D341Med (cell line): ENCODE measurements at places on chromosomes 5 and 9.
A peak's percentile ranks its signal among the peaks of the same experiment; 100 is the strongest.

GRCh38 chr9:106916466-106917235 is 53.7 kb downstream of the ZNF462 start:
- no peak for DNase-seq

DNA sequence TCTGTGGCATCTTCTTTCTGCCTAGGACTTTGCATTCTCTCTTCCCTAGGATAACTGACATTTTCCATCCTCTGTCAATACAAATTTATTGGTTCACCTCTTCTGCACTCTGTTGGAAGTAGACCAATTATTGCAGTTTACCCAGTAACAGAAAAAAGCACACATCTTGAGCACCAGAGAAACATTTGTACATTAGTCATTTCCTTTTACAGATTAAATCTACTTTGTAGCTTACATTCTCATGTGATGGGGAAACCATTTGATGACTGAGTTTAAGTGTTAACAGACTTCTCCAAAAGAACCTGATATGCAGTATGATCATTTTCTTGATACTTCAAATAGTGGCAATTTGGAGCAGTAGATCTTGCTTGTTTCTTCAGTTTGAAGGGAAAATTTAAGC is 1098.8 kb downstream of the DTWD2 start:
- DNase-seq: no peak

DNA sequence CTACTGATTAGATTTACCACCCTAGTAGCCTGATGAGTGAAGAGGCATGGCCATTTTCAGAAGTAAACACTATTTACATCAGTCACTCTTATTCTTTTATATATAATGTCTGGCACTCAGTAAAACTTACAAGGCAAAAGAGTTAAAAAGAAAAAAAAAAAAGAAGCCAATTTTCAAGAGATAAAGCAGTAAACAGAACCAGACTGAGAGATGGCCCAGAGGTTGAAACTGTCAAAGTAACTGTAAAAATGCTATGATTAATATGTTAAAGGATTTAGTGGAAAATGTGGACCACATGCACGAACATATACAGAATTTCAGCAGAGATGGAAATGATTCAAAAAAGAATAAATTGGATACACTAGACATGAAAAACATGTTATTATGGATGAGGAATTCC is 6.4 kb upstream of the GPR150 start:
- DNase-seq: no peak

DNA sequence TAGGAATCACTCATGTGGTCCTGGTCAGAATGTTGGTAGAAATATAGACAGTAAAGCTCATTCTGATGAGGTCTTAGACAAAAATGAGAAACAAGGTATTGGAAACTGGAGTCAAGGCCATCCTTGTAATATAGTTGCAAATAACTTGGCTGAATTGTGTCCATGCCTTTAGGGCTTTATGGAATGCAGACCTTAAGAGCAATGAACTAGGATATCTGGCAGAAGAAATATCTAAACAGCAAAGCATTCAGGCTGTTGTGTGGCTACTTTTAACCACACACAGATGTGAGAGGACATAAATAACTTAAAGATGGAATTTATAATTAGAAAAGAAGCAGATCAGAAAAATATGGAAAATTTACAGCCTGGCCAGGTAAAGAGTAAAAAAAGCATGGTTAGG is 128.2 kb downstream of the YTHDC2 start:
- DNase-seq: no peak

DNA sequence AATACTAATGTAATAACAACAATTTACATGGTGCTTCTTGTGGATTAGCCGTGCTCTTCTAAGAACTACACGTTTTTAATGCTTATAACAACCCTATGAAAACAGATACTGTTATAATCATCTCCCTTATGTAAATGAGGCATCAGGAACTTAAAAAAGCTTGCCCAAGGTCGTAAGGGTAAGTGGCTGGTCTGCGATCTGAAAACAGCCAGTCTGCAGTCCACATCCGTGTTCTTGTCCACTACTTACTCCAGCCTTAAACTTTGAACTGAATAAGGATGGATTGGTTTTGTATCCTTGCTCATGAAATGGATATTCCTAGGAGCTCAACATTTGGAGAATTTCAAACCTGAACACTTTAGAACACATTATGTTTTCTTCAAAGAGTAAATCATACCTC is 26.7 kb downstream of the PAM start:
- DNase-seq: no peak

- no peak for DNase-seq
Observed at GRCh38 chr5:146082798-146083197, 22.6 kb downstream of the PLAC8L1 start.

DNA sequence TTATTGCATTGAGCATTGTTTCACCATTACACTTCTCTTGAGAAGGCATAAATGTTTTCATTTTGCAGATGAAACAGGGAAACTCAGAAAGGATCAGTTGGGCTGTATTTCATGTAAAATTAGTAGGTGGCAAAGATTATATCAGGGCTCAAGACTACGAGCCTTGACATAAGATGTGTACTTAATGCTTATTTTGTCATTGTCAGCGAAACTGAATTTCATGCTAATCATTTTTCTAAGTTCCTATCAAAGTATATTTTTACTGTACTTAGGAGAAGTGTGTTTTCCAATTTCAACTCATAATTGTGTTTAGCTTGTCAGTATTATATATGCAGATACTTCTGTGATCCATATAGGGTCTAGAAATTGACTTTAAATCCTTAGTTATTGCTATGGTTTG is 123.8 kb downstream of the FBXL7 start:
- no peak for DNase-seq

GRCh38 chr5:126369995-126370731 is 53.0 kb upstream of the GRAMD2B start:
- DNase-seq: no peak

DNA sequence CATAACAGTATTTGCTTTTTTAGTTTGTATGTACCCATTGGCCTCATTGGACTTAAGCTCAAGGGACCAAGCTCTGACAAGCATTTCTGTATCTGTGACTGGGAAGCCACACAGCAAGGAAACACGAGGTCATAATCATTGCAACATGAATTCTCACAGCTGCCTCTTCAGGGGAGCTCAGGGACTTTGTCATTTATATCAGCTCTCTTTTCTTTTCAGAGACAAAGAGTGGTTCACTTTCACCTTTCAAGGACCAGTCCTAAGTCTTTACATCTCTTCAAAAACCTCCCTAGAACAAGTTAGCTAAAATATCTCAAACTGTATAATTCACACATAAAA is 58.6 kb downstream of the ADAMTS12 start:
- DNase-seq: no peak

DNA sequence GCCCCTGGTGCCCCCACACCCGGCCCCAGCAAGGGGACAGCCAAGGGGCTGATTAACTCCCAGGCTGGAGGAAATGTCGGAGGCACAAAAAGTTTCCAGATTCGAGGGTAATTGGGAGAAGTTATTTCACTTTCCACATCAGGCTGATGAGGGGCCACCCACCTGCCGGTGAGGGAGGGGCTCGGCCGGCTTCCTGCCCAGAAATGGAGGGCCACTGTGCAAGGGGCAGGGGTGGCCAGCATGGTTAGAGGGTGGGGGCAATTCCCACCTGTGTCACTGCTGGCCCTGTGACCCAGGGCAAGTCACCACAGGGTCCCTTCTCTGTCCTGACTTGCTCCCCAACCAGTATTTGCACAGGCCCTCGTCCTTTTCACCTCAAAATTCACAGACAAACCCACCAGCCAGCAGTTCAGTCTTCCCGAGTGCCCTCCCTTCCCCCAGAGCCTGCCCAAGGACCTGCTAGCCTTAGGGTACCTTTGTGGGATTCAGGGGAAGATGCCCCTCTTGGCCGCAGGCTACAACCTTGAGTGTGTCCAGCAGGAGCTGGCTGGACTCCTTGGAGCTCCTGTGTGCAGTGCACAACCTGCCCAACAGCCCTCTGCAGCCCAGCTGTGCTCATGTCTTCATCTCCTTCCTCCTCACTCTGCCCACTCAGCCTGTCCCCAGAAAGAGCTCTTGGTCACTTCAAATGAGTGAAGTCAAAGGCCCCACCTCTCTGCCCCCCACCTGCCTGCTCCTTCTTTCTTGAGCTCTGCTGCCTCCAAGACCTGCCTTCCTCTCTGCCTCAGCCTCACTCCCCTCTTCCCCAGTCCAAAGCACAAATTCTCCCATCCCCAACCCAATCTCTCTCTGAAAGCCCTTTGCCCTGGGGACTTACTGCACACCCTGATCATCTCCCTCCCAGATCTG is 130.5 kb downstream of the BARX1 start:
- peak; percentile 13 for DNase-seq

- no peak for DNase-seq
Observed at GRCh38 chr9:109476642-109477257, 21.4 kb downstream of the PTPN3 start.

DNA sequence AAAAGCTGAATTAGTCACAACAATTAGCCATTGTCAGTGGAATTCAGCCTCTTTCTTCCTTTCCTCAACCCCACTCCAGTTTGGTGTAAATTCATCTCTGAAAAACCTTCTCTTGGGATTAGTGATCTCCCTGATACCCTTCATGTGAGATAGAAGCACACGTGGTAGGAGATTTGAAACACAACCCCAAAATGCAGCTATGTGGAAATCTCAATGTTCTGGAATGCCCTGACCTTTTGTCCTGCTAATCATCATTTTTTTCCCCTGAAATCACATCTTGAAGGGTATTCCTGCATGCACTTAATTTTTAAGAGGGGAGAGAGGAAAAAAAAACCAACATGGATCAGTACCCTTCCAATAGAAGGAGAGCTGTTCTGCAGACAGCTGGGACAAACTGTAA is 612.6 kb downstream of the EBF1 start:
- no peak for DNase-seq

DNA sequence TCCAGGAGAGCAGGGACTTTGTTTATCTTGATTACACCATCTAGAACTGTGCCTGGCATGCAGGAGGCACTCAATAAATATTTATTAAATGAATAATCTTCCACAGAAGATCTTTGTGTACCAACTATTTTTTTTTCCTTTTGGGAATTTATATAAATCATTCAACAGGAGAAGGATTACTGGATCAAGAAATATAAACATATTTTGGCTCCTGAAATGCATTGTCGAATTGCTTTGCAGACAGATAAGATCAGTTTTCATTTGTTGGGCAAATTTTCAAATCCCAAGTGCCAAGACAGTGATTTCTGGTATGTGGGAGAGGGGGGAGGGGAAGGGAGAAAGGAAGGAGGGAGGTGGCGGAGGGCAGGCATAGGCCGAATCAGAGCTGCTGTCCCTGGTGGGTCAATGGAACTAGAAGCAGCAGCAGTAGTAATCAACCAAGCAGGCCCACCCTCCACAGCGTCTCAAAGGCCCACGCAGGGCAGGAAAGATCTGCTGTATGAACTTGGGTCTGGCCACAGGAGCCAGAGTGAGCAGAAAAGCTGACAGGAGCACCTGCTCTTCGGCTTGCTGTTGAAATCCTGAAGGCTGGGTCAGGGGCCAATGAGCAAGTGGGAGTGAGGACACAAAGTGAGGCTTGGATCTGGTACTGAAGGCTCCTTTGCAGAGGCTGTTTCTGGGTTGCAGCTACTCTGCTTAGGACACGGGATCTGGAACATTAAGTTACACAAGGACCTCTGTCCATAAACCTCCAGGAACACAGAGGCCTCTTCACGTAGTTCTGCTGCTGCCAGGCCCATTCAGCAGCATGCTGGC is 15.8 kb upstream of the TRAF1 start:
- no peak for DNase-seq

DNA sequence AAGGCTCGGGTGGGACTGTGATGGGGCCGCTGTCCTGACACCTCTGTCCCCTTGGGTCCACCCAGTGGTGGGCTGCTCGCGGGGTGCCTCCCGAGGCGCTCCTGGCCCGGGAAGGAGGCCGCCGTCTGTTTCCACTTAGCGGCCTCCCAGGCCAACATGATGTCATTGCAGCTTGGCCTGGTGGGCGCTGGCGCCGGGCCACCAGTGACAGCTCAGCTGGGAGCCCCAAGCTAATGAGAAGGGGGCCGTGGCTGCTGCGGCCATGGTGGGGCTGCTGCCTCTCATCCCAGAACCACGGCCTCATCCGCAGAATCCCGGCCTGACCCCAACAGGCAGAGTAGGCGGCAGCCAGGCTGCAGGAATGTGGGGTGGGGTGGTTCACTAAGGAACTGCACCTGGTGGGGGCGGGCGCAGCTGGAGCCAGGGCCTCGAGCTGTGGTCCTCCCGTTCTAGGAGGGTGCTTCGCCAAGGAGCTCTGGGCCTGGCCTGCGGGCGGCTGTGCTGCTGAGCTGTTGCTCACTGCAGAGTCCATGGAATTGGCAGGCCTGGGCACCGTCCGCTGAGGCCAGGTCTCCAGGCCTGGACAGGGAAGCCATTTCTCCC is 123.5 kb upstream of the COL5A1 start:
- peak; percentile 20 for DNase-seq

GRCh38 chr5:146254223-146254622 is 50.8 kb downstream of the RBM27 start:
- no peak for DNase-seq

DNA sequence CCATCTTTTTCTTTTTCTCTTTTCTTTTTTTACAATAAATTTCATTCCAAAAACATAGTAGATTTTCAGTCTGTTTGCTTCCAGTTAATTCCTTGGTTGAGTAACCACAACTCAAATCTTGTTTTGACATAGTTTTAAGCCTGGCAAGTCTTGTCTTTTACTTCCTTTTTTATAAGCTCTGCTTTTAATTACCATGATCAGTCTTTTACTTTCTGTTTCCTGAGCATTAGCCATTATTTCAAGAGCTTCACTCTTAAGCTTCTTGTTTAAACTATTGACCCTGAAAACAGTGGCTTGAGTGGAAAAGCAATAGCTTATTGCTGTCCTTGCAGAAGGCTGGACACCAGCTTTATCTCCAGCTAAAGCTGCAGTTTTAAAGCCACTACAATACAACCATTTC is 1363.3 kb downstream of the MAT2B start:
- no peak for DNase-seq
